ENCODE measurements at places on chromosomes 6 and 20.

- DNase-seq: no peak
Measured at GRCh38 chr20:32149566-32150170, 40.2 kb downstream of the TM9SF4 start.

- DNase-seq: no peak
Measured at GRCh38 chr6:108763931-108764579, 84.2 kb upstream of the ARMC2 start.

DNA sequence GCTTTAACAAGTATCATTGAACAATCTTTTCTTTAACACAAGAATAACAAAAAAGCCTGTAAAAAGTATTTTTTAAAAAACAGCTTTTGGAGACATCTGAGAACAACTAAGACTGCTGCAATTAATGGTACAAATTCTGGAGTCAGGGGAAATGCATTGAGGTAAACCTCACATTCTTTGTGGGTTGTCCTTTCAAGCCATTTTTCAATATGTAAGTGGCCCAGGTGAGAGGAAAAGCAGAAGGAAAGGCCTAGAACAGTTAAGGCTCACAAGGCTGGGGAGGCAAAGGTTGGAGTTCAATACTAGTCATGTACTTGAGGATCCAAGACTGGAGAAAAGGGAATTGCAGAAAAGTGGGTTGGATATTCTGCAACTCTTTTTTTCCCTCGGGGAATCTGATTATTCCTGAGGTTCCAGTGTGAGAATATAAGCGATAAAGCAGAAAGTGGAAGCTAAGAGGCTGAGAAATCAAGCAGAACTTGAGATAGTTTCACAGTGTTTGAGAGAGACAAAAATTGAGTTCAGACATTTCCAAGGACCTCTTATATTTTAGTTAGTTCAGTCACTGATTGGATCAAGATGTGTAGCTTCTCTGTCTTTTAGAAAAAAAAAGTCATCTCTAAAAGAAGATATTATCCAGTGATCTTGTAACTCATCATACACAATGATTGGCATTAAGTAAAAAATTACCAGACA is 25.0 kb upstream of the TXLNB start:
- no peak for DNase-seq

GRCh38 chr20:5696011-5696559 is 54.1 kb upstream of the SHLD1 start:
- no peak for DNase-seq

DNA sequence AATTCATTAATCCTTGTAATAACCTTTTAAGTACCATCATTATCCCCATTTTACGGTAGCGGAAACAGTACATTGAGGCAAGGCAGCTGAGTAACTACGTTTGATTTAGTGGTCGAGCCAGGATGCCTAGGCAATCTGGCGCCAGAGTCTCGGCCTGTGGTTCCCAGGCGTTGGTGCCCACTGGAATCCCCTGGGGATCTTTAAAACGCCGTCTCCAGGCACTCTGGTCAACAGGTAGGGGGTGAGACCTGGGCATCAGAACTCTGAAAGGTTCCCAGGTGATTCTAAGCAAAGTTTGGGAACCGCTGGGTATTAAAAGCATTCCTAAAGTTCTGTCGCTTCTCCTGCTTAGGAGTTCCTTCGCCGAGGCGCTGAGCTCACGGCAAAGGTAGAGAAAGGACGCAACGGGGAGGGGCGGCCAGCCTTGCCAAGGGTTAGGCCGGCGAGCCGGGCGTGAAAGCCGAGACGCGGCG is 939 bp downstream of the DTNBP1 start:
- DNase-seq: peak; percentile 58

GRCh38 chr6:111266276-111266675 is 179.0 kb downstream of the SLC16A10 start:
- no peak for DNase-seq

GRCh38 chr20:45049904-45050471 is 50.9 kb downstream of the KCNS1 start:
- no peak for DNase-seq

- DNase-seq: no peak
Measured at GRCh38 chr20:63977739-63978276, 1.6 kb downstream of the SAMD10 start.

DNA sequence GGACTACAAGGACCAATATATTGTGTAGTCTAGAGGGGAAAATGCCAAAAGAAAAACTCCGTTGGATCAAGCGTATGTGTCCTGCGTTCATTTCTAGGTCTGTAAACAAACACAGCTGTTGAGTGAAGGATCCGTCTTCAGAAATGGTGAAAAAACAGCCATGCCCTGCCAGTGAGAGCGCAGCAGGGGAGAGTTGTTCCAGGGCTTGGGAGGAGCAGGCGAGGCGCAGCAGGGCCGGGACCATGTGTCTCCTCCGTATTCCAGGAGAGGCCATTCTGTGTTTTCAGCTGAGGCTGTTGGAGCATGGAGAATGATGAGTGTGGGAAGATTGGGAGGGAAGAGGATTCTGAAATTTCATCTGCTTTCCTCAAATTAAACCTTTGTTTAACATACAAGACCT is 38.0 kb downstream of the BMP6 start:
- DNase-seq: peak; percentile 45

- DNase-seq: no peak
Measured at GRCh38 chr6:134172020-134172705, 119.7 kb upstream of the SLC2A12 start.

DNA sequence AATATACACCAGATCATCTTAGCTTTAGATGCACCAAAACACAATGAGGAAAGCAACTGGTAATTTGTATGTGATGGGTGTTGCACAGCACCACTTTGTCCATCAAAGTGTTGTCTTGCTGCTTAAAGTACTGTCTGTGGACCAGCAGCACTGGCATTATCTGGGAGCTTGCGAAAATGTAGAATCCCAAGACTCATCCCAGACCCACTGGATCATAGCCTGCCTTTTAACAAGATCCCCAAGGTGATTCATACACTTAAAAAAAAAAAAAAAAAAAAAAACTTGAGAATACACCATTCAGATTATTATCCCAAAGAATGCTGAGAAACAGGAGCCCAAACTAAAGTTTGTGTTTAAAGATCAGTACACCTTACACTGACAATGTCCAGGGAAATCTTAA is 123.4 kb downstream of the TASP1 start:
- DNase-seq: no peak

GRCh38 chr6:56235245-56235644 is 12.1 kb downstream of the COL21A1 start:
- no peak for DNase-seq

GRCh38 chr6:113653275-113653674 is 203.9 kb upstream of the MARCKS start:
- no peak for DNase-seq

DNA sequence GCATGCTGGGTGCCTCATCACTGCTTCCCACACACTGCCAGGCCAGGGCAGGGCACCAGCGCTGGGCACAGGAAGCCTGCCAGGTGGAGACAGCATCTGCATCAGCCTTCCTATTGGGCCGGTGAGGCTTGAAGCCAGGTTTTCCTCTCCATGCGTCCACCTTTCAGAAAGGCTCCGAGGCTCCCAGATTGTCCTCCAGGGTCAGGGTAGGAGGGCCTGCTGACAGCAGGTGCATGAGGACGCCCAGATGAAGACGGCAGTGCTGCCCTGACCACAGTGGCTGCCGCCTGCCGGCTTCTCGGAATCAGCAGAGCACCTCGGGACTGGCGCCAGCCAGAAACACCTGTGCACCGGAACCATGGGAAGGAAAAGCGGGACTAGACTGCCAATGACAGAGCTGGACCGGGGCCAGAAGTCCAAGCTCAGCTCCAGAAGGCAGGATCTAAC is 170.5 kb upstream of the CST7 start:
- DNase-seq: no peak

DNA sequence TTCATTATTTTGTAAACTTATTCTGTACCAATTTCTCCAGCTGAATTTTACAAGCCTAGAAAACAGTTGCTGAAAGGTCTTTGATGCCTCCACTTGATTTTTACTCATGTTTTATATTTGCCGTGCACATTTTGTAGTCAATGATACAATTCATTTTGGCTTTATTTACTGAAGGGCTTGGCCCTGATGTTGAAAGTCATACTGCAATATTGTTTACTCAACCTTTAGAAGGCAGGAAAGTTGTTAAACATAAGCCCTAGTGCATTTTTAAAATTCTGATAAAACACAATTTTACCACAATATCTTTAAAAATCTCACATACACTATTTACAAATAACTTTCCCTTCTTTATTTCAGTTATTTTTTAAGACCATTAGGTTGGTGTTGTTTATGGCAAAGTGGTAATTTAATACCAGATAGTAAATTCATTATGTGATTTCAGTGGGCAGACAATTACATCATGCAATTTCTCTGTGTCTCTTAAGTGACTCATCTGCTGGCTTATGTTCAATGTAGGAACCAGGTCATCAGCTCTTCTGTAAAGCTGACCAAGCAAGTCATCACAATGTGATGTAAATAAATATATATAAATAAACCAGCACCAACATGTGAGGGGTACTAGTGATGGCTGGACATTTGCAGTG is 121.1 kb upstream of the SLC35B3 start:
- peak; percentile 94 for DNase-seq

- no peak for DNase-seq
Measured at GRCh38 chr6:132907914-132908313, 93.5 kb downstream of the RPS12 start.

GRCh38 chr6:56424542-56425083 is 177.2 kb upstream of the COL21A1 start:
- DNase-seq: no peak

Data from NCI-H748 treated with DMSO at 0.1 percent for 48 hours (cell line).